Activated CD8-positive, alpha-beta T cell treated with anti-CD3 and anti-CD28 coated beads for 36 hours (primary cell): ENCODE measurements at places on chromosomes 3 and 15. TPM values are rescaled to one million over a fixed set of nuclear protein-coding genes. Genes with fewer than 3 reads are reported as not detected.

Gene RAB8B
- total RNA-seq = 261 TPM

Gene SYNPR
- not detected for total RNA-seq

Gene ITIH1
- not detected for total RNA-seq

Gene GPX1
- 201 TPM for total RNA-seq

Gene ACKR2
- total RNA-seq = 1.2 TPM

Gene MGLL
- total RNA-seq = 1.1 TPM

Gene ATP8B4
- total RNA-seq = 4.6 TPM

Gene SLC22A13
- 0.31 TPM for total RNA-seq

DNA sequence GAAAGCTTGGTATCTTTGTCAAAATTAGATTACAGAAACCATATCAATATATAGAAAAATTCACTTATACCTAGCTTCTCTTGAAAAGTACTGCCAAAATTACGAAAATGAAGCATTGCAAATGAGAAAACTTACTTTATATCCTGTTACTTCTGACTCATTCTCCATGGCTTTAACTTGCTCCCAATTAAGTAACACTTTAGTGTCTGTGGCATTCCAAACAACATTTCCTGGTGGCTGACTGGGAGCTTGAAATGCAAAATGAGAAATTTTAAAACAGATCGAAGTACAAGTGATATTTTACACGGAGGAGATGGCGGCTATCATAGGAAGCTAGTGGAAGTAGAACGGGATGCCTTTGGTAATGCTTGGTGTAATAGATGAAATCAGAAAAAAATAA, 347.3 kb downstream of the CNTN3 start:
- no peaks in the 10 kb centered on the region for H3K27me3 ChIP-seq
- H3K36me3 ChIP-seq = no peaks in the 10 kb centered on the region
- no peak overlapping the region for H3K4me3 ChIP-seq

GRCh38 chr3:79521221-79521848, 246.5 kb downstream of the ROBO1 start:
- no peaks in the 10 kb centered on the region for H3K36me3 ChIP-seq
- H3K4me3 ChIP-seq = no peak overlapping the region
- H3K27ac ChIP-seq = no peak overlapping the region

DNA sequence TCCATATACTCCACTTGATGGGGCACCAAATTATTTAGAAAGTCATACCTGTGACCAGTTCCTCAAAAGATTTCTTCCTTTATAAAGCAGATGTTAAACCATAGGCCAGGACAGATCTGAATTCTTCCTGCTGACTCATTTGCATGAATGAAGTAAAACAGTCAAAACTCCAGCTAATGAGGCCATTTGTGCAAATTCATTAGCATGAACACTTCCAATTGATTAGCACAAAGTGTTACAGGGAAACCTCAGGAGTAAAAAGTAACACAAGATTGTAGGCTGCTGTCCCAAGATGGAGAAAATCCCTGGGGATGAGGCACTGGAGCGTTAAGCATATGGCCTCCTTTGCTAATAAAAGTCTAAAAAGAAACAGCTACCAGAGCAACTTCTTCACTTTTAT, 149.8 kb downstream of the ZNF385D start:
- no peak overlapping the region for H3K27ac ChIP-seq
- H3K4me3 ChIP-seq = no peak overlapping the region
- no peaks in the 10 kb centered on the region for H3K4me1 ChIP-seq
- no peak for DNase-seq
- H3K27me3 ChIP-seq = no peaks in the 10 kb centered on the region

GRCh38 chr3:63287610-63288009, 9.5 kb downstream of the SYNPR start:
- H3K4me1 ChIP-seq = no peaks in the 10 kb centered on the region
- H3K36me3 ChIP-seq = no peaks in the 10 kb centered on the region
- H3K4me3 ChIP-seq = no peak overlapping the region
- no peak overlapping the region for H3K27ac ChIP-seq

GRCh38 chr3:9553948-9554513, 409 bp upstream of the LHFPL4 start:
- H3K27me3 ChIP-seq = peaks cover 42% of the 10 kb centered on the region
- H3K4me3 ChIP-seq = no peak overlapping the region
- DNase-seq = no peak

DNA sequence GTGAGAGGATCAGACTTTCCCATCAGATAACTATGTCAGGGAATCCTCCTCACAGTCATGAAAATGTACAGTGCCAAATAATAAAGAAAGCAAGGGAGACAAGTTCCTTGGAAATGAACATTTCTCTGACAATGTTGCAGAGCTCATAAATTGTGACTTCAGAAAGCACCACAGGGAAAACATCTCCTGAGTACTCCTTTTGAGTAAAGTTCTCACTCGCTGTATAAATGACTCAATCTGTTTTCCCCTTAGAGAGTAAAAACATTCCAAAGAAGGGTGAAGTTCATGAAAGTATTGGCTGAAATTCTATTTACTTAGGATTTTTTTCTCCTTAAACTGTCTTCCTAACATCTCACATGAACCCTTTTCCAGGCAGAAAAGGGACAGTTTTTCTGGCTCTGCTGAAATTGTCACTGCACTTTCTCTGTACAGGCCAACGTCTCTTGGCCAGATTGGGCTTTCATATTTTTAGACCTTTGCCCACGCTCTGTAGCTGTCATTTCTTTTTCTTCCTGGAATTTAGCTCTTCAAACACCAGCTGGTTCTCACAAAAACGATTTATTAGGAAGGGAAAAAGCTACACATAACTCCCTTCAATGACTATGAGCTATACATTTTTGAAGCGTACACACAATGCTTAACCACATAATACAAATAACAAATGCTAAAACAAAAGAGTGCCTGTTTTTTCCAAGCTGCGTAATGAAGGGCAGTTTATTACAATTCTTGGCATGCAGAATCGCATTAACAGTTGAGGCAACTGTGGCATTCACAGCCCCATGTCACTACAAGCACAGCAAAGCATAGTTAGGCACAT, 216.1 kb downstream of the ATP8B4 start:
- no peak for DNase-seq
- H3K27ac ChIP-seq = no peak overlapping the region
- no peaks in the 10 kb centered on the region for H3K4me1 ChIP-seq
- H3K36me3 ChIP-seq = no peaks in the 10 kb centered on the region
- H3K27me3 ChIP-seq = peaks cover 3% of the 10 kb centered on the region

DNA sequence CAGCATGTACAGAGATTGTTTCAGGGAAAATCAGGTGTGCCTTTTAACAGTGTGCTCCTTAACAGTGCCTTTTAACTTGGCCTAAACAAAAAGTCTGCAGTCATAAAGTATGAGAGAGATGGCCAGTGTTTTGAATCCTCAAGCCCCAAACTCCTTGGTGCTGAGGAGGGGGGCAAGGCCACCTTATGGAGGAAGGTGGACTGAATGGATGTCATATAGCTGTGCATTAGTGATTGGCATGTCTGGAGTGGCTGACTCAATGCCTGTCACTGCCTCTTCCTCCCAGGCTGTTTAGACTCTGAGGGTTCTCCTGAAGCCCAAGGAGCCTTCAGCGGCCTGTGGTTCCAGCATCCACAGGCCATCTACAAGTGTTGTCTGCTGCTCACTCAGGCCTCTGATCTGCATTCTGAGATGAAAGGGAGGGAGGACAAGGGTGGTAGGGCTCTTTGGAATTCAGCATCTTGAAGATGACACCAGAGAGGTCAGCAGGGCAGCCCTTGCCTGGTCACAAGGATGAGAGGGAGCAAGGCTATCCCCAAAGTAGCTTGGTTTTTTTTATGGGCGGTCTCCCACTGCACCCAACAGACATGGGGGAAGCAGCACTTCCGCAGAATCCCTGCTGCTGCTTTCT, 1.5 kb downstream of the FOXL2NB start:
- H3K27ac ChIP-seq = no peak overlapping the region
- H3K4me1 ChIP-seq = peaks cover 30% of the 10 kb centered on the region
- H3K27me3 ChIP-seq = peaks cover 61% of the 10 kb centered on the region
- no peak overlapping the region for H3K4me3 ChIP-seq
- DNase-seq = no peak
